ENCODE measurements at places on chromosomes 5 and 9.

DNA sequence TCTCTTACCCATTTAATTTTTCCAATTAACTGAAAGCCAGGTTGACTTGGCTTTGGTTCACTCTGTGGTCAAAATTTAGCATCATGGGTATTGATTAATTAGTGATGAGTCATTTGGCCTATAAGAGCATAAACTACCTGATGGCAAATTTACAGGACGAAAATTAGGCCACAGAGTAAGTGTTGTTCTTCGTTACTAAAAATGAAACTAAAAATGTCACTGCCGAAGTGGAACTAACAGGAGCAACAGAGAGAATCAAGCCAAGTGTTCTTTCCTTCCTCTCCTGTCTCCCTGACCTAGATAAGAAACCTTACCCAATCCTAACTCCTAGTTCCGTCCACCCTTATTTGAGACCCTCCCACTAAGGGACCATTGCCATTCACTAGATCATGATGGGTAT is 176.9 kb downstream of the RAB3C start:
- no peak for DNase-seq

GRCh38 chr9:117549444-117549843 is 134.6 kb upstream of the ASTN2 start:
- no peak for DNase-seq

- no peak for DNase-seq
Measured at GRCh38 chr5:132281856-132282614, 12.2 kb upstream of the SLC22A4 start.

DNA sequence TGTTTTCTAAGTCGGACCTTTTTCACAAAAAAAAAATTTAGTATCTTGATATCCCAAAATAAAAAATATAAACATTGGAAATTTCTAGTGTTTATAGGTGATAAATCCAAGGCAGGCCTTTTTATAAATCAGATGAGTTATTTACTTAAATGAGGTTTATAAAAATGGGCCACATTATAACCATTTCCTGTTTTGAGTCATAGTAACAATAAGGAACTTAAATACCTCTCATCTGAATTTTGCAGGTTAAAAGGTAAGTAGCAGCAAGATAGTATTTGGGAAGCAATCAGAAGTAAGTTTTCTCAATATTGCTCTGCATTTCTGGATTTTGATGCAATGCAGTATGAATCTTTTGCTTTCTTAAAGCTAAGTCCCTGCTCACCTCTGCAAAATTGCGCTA is 3.9 kb downstream of the SPTAN1 start:
- DNase-seq, result no peak

DNA sequence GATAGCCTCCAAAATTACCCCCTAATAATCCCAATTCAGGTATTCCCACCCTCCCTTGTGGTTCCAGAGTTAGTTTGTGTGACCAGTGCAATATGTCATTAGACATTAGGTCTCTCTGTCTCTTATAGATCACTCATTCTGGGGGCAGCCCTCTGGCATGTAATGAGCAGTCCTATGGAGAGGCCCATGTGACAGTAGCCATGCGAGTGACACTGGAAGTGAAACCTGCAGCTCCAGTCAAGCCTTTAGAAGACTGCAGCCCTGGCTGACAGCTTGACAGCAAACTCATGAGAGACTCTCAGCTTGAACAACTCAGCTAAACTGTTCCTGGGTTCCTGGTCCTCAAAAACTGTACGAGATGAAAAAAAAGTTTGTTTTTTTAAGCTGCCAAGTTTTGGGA is 54.0 kb upstream of the HSPB3 start:
- DNase-seq, result no peak

DNA sequence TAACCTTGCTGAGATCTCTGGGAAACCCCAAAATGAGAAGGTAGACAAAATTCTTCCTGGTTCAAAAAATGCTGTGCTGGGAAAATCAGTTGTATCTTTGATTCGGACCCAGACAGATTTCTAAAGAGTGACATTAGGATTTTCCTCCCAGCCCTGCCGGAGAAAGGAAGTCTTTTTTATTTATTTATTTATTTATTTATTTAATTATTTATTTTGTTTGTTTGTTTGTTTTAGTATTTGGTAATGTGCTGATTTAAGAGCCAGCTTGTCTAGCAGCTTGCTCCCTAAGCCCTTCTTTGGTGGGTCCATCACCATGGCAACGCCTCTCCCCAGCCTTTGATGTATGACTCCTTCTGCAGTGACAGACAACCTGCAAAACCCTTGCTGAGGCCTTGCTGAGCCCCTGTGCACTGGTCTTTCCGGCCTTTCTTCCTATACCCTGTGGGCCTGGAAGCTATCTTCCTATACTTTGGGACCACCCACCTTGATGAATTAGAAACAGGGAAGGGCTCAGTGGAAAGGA is 60.6 kb upstream of the AFAP1L1 start:
- DNase-seq, result no peak

DNA sequence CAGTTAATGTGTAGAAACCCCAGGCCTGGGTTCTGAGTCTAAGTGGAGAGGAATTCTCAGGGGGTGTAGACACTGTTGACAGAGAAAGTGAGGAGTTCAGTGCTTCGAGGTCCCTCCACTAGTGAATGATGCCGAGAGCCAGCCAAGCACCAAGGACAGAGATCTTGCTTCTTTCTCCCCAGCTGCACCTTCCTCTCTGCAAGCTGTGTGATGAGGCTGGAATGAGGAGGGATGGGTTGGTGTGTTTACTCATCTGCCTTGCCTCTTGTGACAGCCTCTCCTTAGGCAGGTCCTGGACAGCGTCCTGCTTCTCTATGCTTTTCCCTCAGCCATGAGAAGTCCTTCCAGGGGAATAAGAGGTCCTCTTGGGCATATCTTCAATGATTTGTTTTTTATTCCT is 35.3 kb downstream of the HNRNPH1 start:
- no peak for DNase-seq

DNA sequence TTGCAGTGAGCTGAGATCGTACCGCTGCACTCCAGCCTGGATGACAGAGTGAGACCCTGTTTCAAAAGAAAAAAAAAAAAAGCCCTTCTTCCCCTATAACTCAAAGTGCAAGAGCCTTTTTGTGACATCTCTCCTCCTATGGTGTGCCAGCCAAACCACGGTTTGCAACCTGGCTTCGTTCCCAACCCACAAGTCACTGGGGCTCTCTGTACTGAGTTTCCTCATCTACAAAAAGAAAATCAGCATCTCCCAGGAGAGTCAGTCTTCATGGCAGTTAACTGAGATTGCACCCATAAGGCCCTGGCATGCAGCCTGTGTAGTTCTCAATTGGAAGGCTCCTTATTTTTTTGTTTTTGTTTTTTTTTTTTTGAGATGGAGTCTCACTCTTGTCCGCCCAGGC is 14.8 kb downstream of the ODF2 start:
- no peak for DNase-seq

GRCh38 chr9:132056717-132057560 is 22.7 kb downstream of the MED27 start:
- DNase-seq, result no peak

DNA sequence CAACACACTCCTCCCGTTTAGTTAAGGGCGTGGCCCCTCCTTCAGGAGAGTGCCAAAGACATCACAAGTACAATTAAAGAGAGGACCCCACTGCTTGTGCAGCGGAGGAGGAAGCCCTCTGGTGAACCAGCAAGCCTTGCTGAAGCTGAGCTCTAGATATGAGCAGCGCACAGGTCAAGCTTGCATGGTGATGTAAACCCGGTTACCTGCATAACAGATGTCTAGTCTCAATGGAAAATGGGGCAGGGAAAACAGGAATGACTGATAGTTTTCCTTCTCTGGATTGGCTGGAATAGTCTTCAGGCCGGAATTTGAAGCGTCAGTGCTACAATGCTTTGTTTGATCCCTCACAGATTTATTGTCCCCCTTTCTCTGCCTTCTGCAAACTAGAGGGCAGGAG is 66.2 kb downstream of the MROH2B start:
- DNase-seq, result no peak

DNA sequence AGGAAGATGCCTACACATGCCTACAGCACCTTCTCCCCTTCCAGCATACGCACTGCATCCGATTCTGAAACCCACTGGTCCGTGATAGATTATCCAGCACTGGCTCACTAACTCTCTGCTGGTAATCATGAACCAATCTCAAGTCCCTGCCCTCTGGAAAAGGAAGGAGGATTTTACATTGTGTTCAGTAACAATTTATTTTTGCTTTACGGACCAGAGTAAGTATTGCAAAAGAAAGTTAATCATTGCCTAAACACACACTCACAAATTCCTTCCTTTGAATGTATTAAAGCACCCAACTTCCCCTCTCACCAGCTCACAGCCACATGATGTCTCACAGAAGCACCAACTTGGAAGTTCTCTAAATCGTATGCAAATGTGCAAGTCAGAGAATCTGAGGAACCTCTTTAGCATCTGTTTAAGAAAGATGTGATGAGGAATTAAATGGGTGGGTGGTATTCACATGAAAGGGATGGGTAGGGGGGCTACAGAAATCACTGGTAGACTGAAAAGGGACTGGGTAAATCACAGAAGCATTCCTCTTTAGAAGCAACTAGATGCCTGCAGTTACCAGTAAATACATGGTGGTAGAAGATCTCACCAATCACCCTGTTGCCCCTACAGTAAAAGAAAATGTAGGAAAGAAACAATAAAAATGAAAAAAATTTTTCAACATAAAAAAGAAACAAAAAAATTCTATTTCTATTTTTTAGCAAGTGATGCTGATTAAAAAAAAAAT is 8.4 kb downstream of the GNAQ start:
- no peak for DNase-seq

GRCh38 chr5:114782869-114783268 is 386.8 kb downstream of the TRIM36 start:
- DNase-seq, result no peak

GRCh38 chr5:170427672-170428236 is 38.6 kb upstream of the KCNMB1 start:
- no peak for DNase-seq

DNA sequence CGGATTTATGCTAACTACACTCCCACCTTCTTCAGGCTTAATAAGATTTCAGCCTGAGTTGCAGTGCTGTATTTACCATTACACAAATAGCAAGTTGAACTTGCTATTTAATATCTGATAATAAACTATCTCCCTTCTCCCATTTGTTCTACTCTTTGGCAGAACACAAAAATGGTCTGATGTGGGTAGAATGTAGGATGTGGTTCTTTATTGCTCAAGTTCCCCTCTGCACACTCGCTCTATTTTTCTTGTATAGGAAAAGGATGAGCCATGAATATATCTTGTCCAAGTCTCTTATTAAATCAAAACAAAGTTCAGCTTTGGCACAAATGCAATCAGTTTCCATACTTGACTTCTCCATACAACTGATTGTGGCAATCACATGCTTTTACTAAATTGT is 37.2 kb upstream of the KIF2A start:
- DNase-seq, result no peak

DNA sequence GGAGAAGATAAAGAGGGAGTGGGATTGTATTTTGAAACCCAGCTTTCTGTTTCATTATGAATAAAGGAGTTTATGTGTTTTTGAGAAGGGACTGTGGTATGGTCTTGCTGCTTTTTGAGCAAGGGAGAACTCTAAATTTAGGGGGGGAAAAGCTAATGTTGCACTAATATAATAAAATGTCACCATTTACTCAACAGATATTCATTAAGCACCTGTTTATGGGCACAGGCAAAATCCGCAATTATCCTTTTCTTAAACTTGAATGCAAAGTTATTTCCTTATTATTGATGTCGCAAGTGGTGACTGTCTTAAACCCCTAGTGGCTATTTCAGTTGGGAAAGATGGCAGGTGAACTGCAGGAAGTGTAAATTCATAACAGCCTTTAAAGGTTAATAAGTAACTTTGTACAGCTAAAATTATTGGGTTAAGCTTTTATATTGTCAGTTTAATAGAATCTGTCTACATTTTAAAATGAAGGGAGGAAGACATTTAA is 1.5 kb downstream of the CDC42SE2 start:
- DNase-seq, result no peak

- DNase-seq, result no peak
Measured at GRCh38 chr5:177537389-177538361, 16.7 kb downstream of the FAM193B start.

- no peak for DNase-seq
Measured at GRCh38 chr5:110965773-110966581, 105.5 kb upstream of the TSLP start.

- DNase-seq, result no peak
Measured at GRCh38 chr5:98776066-98776705, 2.7 kb downstream of the RGMB start.

- no peak for DNase-seq
Measured at GRCh38 chr5:151471276-151471675, 23.9 kb downstream of the SLC36A1 start.

DNA sequence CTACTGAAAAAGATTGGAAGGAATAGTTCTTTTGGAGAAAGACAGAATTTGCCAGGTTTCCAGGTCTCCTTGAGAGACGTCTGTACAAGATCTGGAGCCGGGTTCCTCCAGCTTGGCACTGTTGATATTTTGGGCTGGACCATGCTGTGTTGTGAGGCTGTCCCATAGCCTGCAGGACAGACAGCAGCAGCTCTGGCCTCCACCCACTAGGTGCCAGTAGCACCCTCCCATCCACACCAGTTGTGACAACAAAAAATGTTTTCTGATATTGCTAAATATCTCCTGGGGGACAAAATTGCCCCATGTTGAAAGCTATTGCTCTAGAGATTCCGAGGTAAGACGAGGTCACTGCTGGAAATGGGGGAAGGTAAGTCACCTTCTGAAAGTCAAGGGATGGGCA is 287.7 kb upstream of the DAP start:
- no peak for DNase-seq

GRCh38 chr9:38281196-38281595 is 111.3 kb upstream of the ALDH1B1 start:
- DNase-seq, result no peak

GRCh38 chr5:156695774-156696173 is 154.3 kb upstream of the PPP1R2B start:
- no peak for DNase-seq

- DNase-seq, result no peak
Measured at GRCh38 chr5:14488709-14489108, 92.9 kb upstream of the OTULINL start.

DNA sequence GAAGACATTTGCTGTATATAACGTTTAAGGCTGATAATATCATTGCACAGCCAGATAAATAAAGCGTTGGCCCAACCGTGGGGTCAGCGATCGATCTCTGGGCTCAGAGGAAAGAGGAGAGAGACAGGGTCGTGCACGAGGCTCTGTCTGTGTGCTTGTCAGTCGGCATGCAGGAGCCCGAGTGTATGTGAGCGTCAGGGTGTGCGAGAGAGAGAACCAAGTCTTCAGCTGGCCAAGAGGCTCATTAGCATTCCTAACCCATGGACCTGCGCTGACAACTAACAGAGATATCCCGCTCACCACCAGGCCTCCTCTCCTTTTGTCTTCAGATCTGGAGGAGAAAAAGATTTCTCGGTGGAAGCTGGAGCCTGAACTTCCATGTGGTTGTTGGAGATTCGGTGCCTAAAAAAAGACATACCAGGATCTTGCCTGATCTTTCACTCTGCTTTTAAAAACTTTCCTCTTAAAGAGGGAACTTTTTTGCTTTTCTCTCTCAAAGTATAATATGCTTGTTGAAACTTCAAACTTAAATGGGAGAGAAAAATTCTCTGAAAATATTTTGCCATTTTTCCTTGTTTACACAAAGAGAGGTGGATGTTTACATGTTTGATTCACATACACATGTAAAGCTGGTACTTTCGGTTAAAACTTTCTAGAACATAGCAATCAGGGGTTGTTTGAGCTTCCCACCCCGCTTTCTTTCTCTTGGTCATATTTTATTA is 16.5 kb downstream of the NR2F1 start:
- DNase-seq, result no peak

Data from stimulated activated CD8-positive, alpha-beta memory T cell treated with anti-CD3 and anti-CD28 coated beads, Interleukin-4, amount 100 ng/mL, for 4 hours (primary cell).